ENCODE measurements at places on chromosomes 12 and 14.
A peak's percentile ranks its signal among the peaks of the same experiment; 100 is the strongest.

DNA sequence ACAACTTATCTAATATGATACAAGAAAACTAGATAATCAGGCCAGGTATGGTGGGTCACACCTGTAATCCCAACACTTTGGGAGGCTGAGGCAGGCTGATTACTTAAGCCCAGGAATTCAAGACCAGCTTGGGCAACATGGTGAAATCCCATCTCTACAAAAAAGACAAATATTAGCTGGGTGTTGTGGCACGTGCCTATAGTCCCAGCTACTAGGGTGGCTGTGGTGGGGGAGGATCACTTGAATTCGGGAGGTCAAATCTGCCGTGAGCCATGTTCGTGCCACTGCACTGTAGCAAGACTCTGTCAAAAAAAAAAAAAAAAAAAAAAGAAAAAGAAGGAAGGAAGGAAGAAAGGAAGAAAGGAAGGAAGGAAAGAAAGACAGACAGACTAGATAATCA is 27.0 kb downstream of the ZCRB1 start:
- no peak for DNase-seq

GRCh38 chr14:100765296-100765695 is 38.6 kb downstream of the DLK1 start:
- no peak for DNase-seq

DNA sequence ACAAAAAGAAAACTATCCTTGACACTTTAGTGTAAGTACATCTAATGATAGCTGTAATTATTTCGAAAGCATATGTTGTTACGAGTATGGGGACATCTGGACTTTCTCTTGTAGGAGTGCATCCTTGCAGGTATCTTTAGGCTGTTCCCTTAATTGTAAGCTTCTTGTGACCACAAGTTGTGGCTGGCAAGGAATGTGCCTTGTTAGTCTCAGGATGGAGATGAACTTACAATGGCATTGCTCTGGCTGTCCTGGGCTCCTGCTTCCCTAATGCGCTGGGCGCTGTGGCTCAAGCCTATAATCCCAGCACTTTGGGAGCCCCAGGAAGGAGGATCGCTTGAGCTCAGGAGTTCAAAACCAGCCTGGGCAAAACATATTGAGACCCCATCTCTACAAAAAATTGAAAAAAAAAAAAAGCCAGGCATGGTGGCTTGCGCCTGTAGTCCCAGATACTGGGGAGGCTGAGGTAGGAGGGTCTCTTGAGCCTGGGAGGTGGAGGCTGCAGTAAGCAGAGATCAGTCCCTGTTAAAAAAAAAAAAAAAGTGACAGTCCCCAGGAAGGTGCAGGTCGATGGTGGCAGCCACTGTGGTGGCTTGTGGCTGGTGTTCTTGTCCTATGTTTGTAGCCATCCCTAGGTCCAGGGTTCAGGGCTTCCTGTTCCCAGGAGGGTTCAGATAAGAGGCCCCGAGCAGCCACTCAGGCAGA is 23.7 kb upstream of the PPP1R13B start:
- DNase-seq: no peak

GRCh38 chr12:121025442-121026226 is 9.3 kb upstream of the C12orf43 start:
- DNase-seq: peak; percentile 90

- no peak for DNase-seq
These were observed 222.4 kb downstream of the GLT1D1 start for GRCh38 chr12:129075460-129076208.

Data from colonic mucosa (tissue), 4 donors.